ENCODE measurements at places on chromosomes 6 and 20. TPM values are rescaled to one million over a fixed set of nuclear protein-coding genes. Genes with fewer than 3 reads are reported as not detected.
A peak's percentile ranks its signal among the peaks of the same experiment; 100 is the strongest.

EFCAB8 gene
- not detected for polyA plus RNA-seq

MAVS gene
- 18.2 TPM for polyA plus RNA-seq

PKIB gene
- polyA plus RNA-seq, result 8.1 TPM

TNNC2 gene
- polyA plus RNA-seq, result 0.45 TPM

SIGLEC1 gene
- polyA plus RNA-seq, result not detected

ULBP2 gene
- polyA plus RNA-seq, result 7.9 TPM

TENT5A gene
- 10.0 TPM for polyA plus RNA-seq

PERP gene
- 40.5 TPM for polyA plus RNA-seq

MEP1A gene
- not detected for polyA plus RNA-seq

NKX2-2 gene
- not detected for polyA plus RNA-seq

DOP1A gene
- 14.6 TPM for polyA plus RNA-seq

DNA sequence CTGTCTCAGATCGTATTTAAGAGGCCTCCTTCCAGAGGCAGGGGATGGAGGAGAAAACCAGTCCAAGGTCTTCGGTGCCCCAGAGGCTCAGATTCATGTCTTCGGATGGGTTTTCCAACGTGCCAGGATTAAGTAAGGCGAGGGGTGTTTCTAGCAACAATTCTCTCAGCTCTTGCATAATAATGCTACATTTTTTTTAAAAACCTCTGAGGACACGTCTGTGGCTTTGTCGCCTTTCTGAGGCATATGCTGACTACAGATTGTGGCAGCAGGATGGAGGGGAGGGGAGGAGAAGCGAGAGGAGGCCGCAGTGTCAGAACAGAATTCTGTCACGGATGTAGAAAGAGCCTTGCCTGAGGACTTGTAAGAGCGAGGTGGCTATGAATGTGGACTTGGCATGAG, 17.7 kb upstream of the CCDC167 start:
- DNase-seq, result no peak

DNA sequence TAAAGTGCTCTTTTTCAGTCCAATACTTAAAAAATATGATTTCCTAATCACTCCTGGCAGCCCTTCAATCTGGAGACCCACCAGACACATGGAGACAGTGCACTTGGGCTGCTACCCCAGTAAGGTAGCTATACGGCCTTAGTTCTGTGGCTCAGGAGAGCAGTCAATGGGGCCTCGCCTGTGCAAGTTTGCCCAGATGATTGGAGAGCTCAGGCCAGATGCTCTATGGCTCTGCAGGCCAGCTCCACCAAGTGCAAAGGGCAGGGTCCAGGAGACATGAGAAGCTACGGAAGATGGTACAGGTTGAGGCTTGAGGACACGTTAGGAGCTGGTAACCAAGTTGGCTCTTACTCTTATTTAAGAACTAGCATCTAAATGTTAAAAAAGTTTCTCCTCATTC, 30.7 kb downstream of the STK38 start:
- no peak for DNase-seq

DNA sequence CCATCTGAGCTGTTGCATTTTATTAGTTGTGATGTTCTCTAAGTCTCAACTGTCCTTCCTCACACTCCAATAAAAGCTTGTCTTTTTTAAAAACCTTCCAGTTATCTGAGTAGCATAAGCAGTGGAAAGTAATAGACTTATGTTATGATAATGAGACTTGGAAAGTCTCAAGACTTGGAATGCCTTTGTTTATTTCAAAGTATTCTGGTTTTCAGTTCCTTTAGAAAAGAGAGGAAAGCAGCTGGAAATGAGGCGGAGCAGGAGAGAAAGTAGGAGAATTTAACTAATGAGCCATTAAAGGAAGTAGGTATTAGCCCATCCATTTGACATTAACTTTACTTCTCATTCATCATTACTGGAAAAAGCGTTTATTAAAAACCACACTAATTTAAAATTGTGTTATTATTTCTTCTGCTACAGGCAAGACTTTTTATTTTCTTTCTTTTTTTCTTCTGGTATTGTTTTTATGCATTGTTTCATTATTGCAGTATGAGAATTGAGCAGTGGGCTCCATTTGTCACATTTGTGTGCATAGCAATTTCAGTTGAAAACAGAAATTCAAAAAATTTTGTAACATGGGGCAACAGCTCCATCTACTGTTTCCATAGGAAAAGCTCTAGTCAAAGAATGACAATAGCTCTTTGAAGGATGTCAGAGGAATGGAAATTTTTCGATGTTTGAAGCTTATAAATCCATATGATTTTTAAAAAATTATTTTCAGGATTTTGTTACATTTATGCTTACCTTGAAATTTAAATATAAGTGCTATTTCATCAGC, 194.8 kb downstream of the COL9A1 start:
- no peak for DNase-seq

- no peak for DNase-seq
These were observed 42.4 kb downstream of the HDDC2 start for GRCh38 chr6:125259354-125259736.

DNA sequence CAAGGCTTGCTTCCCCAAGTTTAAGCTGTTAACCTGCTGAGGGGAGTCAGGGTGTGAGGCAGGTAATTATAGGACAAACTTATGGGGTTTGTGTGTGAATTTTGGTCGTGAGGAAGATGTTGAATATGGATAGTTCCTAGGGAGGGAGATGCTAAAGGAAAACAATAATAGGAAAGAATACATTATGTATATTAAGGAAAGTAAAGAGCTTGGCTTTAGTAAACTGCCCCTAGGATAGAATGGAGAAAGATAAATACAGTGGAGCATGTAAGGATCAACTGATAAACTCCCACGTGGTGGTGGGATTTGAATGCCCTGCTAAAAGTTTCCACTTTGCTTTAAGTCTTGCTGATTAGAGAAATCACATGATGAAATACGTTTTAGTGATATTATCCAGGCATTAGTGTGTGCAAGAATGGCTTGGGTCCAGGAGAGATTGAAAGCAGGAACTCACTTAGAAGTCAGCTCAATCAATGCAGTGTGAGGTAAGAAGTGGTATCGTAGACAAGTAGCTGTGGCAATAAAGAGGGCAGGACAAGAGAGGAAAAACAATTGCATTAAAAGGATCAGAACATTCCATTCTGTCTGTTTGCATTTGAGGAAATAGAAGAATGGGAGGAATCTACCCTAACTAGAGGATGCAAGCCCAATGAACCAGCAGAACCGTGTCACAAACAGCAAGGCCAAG, 52.5 kb downstream of the RPS12 start:
- no peak for DNase-seq

GRCh38 chr6:79238919-79239318, 4.4 kb upstream of the HMGN3 start:
- DNase-seq, result no peak

GRCh38 chr6:48613231-48613949, 502.4 kb upstream of the PTCHD4 start:
- DNase-seq, result no peak

GRCh38 chr6:166308033-166308768, at the start of gene PRR18:
TSS of gene PRR18 (minus strand) at chr6:166308392. CDS start at chr6:166308142, 250 bp downstream.
- no peak for DNase-seq

GRCh38 chr6:143200167-143200770, 139.6 kb downstream of the AIG1 start:
- DNase-seq, result no peak

GRCh38 chr6:36149476-36149875, 19.2 kb downstream of the MAPK13 start:
- no peak for DNase-seq

- DNase-seq, result no peak
These were observed 75.7 kb downstream of the ADGRG6 start for GRCh38 chr6:142377497-142377848.

DNA sequence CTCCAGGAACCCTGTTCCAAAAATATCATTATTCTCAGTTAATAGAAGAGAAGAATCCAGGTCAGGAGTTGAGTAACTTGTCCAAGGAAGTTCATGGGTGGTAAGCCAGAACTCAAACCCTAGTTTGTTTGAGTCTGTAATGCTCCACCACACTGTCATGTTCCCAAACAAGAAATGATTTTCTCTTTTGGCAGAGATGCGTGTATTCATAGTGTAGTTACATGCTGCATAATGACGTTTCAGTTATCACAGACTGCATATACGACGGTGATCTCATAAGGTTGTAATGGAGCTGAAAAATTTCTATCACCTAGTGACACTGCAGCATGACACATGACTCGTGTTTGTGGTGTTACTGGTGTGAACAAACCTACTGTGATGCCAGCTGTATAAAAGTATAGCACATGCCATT, 102.6 kb downstream of the TULP4 start:
- DNase-seq, result peak; percentile 13

GRCh38 chr6:106474466-106474865, 113.9 kb downstream of the CRYBG1 start:
- no peak for DNase-seq

DNA sequence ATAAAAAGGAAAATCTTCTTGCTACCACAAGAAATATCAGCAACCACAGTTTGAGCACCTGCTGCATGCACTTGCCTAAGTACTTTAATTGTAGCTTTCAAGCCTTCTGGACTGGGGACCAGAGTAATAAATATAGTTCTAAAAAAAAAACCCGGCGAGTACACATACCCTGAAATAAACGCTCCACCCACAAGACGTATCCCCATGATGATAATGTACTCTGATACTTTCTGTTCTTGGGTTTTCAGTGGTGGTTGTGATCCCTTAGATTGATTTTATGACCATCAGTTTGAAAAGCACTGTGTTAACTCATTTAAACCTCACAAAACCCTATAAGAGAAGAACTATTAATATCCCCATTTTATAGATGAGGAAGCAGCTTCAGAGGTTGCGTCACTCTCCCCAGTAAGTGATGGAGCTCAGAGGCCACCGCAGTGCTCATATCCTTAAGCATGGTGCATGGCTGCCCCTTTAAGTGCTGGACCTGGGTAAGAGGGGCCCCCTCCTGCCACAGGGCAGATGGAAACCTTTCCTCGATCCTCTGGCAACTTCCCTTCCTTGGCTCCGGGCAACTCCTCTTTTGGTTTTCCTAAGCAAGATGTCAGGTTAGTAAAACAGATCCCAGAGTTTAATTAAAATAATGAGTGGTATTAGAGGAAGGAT, 67.3 kb downstream of the KCNB1 start:
- no peak for DNase-seq

- DNase-seq, result peak; percentile 33
These were observed 148.3 kb downstream of the GPX5 start for GRCh38 chr6:28673787-28674671.

- DNase-seq, result no peak
These were observed 244.8 kb upstream of the SYNCRIP start for GRCh38 chr6:85887461-85887860.

DNA sequence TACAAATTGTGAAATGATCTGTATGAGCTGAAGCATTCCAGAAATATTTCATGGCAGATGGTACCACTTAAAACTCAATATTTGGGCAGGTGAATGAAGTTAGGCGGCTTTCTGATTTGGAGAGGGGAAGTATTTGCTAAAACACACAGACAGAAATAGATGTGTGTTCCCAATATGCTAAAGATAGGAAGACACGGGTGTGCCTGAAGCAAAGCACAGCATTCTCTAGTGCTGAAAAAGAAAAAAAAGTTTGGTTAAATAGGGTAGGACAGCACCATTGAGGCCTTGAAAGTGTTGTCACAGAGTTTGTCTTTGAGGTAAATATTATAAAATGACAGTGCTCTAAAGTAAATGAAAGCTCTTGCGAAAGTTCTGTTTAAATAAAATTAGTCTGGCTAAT, 252.2 kb upstream of the HSF2 start:
- no peak for DNase-seq

DNA sequence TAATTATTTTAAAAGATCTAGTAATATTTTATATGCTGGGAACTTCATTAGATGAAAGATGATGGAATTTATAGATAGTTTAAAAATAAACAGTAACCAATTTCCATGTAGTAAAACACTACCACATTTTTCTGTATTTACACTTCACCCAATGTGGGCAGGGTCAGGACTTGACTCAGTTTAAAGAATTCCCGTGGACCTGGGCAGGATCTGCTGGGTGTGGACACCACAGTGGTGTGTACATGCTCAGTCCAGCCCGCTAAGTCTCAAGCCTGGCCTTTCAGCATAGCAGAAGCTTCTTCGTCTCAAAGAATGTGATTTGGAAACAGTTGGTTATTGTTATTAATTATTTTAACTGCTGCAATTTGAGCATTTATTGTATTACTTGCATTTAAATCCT, 364.2 kb downstream of the SYNE1 start:
- no peak for DNase-seq

DNA sequence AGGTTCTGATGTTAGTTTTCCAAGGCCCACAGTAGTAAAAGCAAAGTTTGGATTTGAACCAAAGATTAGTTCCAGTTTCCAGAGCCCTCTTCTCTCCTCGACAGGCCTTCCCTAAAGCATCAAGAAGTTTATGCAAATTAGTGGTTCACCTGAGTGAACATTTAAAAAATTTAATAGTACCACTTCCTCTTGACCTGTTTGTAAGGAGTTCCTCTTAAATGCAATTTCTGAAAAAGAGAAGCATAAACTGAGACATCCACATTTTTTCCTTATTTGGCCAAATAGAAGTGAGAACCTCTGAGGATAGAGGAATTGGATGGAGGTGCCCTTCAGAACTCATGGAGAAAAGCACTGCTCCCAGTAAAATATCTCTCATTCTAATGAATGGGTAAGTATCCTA, 1.2 kb upstream of the DSE start:
- no peak for DNase-seq

DNA sequence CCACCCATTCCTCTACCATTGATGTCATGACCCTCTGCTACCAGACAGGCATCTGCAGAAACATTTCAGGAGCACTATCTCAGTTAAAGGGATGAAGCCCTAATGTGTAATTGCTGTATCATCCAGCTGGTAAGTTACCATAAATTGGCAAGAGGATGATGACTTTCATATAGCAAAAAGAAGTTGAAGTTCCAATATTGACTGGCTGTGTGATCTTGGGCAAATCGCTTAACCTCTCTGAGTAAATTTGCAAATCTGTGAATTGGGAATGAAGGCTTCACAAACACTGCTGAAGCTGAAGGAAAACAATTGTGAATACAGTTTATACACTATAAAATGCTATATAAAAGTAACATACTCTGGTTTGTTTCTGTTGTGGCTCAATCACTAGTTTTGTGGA, 89.5 kb upstream of the PHACTR1 start:
- DNase-seq, result no peak

DNA sequence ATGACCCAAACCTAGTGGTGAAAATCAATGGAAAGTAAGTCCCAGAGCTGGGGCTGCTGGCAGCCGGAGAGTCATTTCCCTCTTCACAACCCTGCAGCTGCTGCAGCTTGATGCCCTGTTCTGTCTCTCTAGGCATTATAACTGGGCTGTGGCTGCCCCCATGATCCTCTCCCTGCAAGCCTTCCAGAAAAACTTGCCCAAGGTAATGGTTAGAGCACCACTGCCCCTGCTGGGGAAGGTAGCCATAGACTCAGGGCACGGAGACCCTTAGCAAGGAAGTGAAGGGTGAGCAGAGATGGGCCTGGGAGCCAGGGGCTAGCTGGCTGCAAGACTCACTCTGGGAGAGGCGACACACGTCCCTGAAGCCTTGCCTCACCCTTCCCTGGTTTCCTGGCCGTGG, 12.0 kb downstream of the LPIN3 start:
- DNase-seq, result no peak

DNA sequence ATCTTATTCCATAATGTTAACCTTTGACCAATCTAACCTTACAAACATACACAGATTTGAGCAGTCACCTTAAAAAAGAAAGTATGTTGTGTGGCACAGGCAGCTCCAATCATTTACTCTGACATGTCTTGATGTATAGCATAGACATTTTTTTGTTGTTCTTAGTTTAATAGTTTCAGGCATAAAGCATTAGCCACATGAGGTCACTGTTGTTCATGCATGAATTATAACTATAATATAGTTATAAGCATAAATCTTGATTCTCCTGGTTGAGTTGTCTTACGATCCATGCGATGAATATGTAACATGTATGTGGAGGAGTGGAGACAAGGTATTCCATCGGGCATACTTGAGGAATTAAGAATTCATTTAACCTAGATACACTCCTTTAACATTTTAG, 26.1 kb upstream of the NKAIN2 start:
- no peak for DNase-seq

GRCh38 chr6:96631248-96631647, 68.3 kb downstream of the FHL5 start:
- DNase-seq, result no peak
